Activated naive CD8-positive, alpha-beta T cell treated with anti-CD3 and anti-CD28 coated beads, Interleukin-2, amount 10 ng/mL, durations not matched to agents 7 days and 5 days (primary cell): ENCODE measurements at places on chromosomes 11 and 22. TPM values are rescaled to one million over a fixed set of nuclear protein-coding genes. Genes with fewer than 3 reads are reported as not detected.

Gene CHRNA10
- 2.4 TPM for total RNA-seq

Gene OR51B2
- not detected for total RNA-seq

Gene PKNOX2
- total RNA-seq = not detected

- H3K4me3 ChIP-seq = no peak overlapping the region
- no peaks in the 10 kb centered on the region for H3K27me3 ChIP-seq
- DNase-seq = no peak
- H3K36me3 ChIP-seq = no peaks in the 10 kb centered on the region
Measured at GRCh38 chr11:127345819-127346459, 345.4 kb upstream of the KIRREL3 start.

- H3K36me3 ChIP-seq = no peaks in the 10 kb centered on the region
- DNase-seq = no peak
- H3K4me3 ChIP-seq = no peak overlapping the region
Measured at GRCh38 chr11:76186776-76187279, 19.5 kb downstream of the WNT11 start.

DNA sequence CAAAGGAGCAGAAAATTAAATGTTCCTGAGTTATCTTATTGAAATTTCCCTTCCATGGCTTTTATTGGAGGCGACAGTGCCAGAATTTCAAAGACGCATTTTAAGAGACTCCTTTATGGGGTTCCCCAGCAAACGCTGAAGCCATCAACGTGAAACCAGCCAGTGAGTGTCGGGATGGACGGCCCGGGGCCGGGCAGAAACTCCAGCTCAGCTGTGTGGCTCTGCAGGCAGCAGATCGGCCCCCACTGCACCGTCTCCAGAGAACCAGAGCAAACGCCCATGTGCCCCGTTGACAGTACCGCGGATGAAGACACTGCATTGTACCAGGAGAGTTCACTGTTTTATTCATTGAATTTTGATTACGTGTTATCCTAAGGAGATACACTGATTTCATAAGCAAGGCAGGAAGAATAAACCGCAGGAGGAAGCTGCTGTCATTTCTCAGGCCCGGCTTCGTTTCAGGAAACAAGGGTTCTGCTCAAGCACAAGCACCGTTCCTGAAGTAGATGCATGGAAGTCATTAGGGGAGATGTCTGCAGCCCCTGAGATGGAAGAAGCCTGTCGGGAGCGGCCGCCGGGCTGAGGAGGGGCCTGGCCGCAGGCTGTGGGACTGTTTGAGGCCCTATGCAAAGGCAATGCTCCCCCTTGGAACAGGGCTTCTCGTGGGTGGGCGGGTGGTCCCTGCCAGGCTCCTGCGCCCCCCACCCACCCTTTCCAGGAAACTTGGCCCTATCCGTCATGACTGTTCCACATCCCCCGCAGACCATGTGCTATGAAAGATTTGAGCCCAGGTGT, 639.7 kb downstream of the TBC1D22A start:
- H3K4me3 ChIP-seq = no peak overlapping the region
- no peak for DNase-seq
- no peaks in the 10 kb centered on the region for H3K27me3 ChIP-seq
- H3K27ac ChIP-seq = no peak overlapping the region
- H3K36me3 ChIP-seq = no peaks in the 10 kb centered on the region

DNA sequence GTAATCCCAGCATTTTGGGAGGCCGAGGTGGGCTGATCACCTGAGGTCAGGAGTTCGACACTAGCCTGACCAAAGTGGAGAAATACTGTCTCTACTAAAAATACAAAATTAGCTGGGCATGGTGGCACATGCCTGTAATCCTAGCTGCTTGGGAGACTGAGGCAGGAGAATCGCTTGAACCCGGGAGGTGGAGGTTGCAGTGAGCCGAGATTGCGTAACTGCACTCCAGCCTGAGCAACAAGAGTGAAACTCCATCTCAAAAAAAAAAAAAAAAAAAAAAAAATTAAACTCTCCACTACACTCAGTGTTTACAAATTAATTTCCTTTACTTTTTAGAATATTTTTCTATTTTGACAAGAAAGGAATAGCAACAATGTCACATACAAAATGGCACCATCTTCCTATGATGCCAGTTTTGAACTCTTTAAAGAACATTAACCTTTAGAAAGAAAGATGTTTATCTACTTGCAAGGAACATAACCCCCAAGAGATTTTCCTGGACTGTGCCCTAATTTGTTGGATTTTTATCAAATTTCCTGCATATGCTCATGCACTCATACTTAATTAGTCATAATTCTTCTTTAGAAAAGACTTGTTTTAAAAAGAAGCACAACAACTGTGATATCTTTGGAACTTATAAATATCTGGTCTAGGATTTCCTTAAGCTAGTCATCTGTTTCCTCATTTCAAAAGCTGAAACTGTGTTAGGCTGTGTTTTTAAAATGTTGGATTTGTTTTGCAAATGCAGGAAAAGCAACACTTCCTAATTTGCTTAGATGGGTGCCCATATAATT, 22.6 kb upstream of the HIPK3 start:
- H3K27ac ChIP-seq = no peak overlapping the region
- H3K27me3 ChIP-seq = no peaks in the 10 kb centered on the region
- no peaks in the 10 kb centered on the region for H3K36me3 ChIP-seq
- H3K4me3 ChIP-seq = no peak overlapping the region
- no peaks in the 10 kb centered on the region for H3K4me1 ChIP-seq

DNA sequence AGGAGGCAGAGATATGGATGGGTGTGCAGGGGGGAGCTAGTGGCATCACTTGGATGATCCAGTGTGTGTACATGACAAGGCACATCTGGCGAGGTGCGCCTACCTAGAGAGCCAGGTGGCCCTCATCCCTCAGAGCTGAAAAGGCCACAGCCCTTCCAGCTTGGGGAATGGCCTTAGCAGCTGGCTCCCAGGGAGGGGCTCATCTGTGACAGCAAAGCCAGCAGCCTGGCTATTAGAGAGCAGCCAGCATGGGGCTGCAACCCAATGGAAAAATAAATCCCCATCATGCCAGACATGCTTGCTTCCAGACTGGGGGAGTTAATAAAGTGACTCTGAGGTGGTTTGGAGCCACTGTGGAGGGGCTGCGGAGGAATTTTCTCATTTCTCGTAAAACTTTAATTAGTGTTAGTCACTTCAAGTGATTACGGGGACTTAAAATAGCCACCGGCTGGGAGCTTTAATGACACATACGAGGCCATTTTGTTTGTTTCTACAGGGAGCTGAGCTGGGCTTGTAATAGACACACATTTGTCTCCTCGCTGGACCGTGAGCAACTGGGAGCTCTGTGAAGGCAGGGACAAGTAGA, 111.2 kb upstream of the ALX4 start:
- no peak for DNase-seq
- H3K27me3 ChIP-seq = peaks cover 14% of the 10 kb centered on the region
- no peak overlapping the region for H3K4me3 ChIP-seq
- H3K4me1 ChIP-seq = no peaks in the 10 kb centered on the region
